GM10248 (cell line): ENCODE measurements at places on chromosomes 7 and 10.

GRCh38 chr7:12549106-12549505 is 21.4 kb upstream of the SCIN start:
- DNase-seq: no peak

GRCh38 chr7:81608748-81609382 is 161.0 kb downstream of the HGF start:
- DNase-seq: no peak

- DNase-seq: no peak
Measured at GRCh38 chr7:152735443-152736004, 24.0 kb upstream of the ACTR3B start.

DNA sequence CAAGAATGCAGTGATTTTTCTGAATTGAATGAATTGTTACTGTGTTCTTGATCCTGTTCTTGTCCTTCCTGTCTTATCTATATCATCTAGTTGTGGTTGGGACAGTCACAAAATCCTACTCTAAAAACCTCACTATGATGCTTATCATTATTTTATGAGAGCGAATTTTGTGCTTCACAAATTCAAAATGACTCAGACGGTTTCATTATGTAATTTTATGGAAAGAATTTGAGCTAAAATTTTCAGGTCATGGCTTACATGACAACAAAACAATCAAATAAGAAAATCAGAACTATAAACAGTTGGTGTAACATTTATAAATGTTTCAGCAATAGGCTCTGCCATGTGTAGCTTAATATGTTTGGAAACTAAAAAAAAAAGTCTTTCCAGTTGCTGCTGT is 6.9 kb downstream of the PRKAR2B start:
- DNase-seq: no peak

DNA sequence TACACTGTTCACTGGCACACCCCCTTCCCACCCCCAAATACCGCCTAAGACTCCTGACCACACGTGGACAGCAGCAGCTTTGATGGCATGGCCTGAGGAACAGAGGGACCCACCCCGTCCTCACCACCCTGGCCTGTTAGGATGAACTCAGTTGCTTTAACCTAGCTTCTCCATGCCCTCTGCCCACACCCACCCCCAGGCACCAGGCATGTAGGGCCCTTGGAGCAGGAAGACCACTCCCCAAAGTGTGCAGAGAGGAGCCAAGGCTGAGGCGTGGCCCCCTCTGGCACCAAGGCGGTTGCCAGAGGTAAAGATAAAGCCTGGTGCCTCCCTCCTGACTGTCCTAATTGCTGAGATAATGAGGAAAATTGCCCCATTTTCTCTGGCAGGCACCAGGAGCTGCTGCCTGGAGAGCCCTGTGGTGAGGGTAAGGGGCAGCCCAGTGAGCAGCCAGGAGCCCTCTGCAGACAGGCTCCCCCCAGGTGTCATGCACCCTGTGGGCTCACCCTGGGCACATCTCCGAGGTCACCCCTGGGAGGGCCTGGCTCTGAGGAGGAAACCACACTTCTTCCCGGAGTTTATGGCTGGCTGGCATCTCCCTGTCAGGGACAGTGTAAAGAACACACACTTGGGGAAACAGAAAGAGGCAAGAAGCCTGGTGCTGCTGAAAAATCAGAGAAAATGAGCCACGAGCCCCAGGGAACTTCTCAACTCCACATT is 47.7 kb downstream of the LRRC20 start:
- no peak for DNase-seq

DNA sequence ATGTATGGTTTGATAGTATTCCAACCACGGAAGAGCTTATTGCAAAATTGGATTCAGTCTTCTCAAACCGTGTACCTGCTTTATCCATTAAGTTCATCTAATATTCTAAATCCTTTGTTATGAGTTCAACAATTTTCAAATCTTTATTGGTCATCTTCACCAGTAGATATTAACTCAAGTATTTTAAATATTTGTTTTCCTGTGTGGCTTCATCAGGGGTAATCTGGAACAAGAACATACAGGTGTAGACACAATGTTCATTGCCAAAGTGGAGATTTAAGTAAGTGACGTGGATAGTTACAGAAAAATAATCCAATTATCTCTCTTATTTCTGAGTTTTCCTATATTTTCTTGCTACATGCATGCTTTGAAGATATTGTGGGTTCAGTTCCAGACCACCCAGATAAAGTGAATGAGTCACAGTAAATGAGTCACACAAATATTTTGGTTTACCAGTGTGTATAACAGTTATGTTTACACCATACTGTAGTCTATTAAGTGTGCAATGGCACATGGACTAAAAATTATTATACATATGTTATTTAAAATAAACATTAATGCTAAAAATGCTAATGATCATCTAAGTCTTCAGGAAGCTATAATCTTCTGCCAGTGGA is 429.0 kb upstream of the POT1 start:
- no peak for DNase-seq

DNA sequence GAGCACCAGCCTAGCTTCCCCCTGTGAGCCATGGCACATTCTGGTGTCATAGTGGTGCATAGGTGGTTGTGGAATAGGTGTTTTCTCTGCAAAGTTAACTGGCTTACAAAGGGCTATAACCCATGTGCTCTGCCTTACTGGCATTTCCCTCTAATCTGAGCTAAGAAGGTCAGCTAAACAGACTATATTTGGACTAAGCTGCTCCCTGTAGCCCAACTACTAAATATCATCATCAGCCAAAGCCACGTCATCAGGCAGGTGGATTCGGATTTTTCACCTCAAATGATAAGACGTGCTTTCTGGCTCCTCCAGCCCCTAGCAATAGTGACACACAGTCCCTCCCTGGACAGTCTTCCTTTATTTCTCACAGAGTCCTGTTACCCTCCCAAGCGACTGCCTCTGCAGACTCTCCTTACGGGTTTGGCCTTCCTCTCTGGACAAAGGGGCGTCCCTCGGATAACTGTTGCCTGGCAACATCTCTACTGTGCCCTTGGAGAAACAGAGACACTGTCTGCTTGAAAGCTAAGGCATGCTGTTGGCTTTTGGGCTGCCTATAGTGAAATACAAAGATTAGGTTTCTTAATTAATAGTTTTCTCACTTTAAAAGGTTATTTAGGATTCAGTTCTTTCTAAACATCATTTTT is 9.1 kb downstream of the SLC13A4 start:
- no peak for DNase-seq

DNA sequence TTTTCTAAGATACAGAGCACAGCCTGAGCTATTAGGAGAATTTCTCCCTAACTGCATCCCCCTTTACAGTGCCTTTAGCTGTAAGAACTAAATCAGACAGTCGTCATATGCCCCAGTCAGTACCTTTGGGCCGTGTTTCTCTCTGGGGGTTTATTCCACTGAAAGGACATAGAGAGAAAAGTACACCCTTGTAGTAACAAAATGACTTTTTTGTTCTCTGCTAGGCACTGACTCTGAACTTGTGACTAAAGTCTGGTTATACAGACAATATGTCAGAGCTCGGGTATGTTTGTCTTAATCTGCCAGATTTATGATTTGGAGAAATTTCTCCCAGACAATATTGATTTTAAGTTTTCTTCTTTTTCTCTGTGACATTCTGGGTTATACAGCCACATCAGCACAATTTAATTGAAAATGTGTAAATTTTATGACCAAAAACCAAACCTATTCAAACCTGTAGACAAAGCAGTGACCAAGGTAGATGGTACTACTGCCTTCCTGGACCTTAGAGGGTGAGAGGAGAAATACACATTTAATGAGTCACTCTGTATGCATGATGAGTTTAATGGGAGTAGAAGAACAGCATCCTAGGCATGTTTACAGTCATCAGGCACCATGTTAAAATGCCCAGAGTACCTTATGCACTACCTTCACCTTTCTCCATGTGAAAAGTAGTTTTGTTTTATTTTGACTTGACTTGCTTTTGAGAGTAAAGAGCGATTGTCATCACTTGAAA is 156.1 kb upstream of the PLXDC2 start:
- DNase-seq: no peak

- no peak for DNase-seq
Measured at GRCh38 chr7:21338728-21339164, 89.1 kb upstream of the SP4 start.

- no peak for DNase-seq
Measured at GRCh38 chr7:70113536-70113935, 515.3 kb downstream of the AUTS2 start.

GRCh38 chr10:30358206-30358605 is 9.1 kb upstream of the MTPAP start:
- no peak for DNase-seq

GRCh38 chr10:80204677-80205476 is 460 bp downstream of the ANXA11 start:
- DNase-seq: peak; percentile 58

DNA sequence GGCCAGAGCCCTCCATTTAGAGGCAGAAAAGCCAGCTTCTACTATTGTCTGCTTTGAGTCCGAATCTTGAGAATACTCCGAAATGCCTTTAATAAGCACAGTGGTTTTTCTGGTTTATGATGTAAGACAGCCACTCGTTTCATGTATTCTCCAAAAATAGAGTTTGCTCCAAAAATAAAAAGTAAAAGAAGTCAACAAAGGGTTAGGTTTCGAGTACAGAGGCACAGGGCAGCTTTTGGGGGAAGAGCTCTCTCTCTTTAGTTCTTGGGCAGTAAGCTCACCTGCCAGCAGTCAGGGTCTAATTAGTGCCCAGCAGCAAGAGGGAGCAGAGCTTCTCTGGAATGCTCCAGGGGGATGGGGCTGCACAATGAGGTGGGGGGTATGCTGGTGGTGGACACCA is 20.2 kb downstream of the CREB3L2 start:
- peak; percentile 56 for DNase-seq

- peak; percentile 47 for DNase-seq
Measured at GRCh38 chr7:100211342-100211780, 8.4 kb upstream of the PVRIG start.

- DNase-seq: no peak
Measured at GRCh38 chr7:35736725-35737124, 41.8 kb upstream of the HERPUD2 start.

- DNase-seq: no peak
Measured at GRCh38 chr7:155526225-155526624, 20.1 kb downstream of the CNPY1 start.

- no peak for DNase-seq
Measured at GRCh38 chr10:11682267-11682683, 59.9 kb upstream of the ECHDC3 start.

GRCh38 chr7:98133181-98133580 is 26.5 kb downstream of the LMTK2 start:
- DNase-seq: peak; percentile 45

- no peak for DNase-seq
Measured at GRCh38 chr10:17217631-17218232, 10.3 kb upstream of the VIM start.

DNA sequence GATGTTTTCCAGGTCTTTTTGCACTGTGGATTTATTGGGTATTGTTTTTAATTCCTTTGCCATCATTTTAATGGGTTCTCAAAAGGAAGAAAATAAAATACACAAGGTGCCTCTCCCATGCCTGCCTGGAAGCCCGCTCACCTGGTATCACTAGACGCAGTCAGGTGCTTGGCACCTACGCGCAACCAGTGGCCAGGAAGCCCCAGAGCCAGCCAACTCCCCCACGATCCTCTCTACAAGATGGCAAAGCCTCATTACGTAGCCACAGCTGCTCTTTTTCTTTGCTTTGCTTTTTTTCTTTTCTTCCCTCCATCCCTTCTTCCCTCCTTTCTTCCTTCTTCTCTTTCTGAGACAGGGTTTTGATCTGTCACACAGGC is 34.3 kb downstream of the BAIAP2L1 start:
- DNase-seq: no peak

DNA sequence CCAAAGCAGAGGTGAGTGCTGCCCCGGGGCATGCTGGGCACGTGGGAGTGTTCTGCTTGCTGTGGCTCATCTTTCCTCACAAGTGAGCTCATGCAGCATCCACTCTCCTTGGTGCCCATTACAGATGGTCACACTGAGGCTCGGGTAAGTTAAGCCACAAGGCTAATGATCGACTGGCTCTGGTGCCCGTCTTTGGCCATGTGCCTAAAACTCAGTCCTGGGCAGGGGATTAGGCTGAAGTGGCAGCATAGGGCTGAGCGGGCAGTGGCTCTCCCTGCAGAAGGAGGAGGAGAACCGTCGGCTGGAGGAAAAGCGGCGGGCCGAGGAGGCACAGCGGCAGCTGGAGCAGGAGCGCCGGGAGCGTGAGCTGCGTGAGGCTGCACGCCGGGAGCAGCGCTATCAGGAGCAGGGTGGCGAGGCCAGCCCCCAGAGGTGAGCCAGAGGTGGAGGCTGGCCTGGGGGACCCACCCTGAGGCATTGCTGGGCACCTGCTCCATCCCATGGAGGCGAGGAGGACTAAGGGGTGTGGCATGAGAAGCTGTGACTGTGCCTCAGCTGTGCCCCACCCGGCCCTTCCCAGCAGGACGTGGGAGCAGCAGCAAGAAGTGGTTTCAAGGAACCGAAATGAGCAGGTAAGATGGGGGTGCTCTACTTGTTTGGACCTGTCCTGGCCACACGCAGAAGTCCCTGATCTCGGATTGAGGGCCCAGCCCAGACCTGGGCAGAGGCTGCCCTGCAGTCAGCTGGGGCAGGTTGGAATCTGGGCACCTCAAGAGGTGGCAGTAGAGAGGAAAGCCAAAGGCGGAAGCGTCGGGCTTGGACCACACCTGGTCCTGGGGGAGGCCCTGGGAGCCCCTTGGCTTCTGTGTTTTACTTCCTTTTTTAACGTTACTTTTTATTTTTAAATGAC is 7.3 kb downstream of the PGAM2 start:
- peak; percentile 58 for DNase-seq

DNA sequence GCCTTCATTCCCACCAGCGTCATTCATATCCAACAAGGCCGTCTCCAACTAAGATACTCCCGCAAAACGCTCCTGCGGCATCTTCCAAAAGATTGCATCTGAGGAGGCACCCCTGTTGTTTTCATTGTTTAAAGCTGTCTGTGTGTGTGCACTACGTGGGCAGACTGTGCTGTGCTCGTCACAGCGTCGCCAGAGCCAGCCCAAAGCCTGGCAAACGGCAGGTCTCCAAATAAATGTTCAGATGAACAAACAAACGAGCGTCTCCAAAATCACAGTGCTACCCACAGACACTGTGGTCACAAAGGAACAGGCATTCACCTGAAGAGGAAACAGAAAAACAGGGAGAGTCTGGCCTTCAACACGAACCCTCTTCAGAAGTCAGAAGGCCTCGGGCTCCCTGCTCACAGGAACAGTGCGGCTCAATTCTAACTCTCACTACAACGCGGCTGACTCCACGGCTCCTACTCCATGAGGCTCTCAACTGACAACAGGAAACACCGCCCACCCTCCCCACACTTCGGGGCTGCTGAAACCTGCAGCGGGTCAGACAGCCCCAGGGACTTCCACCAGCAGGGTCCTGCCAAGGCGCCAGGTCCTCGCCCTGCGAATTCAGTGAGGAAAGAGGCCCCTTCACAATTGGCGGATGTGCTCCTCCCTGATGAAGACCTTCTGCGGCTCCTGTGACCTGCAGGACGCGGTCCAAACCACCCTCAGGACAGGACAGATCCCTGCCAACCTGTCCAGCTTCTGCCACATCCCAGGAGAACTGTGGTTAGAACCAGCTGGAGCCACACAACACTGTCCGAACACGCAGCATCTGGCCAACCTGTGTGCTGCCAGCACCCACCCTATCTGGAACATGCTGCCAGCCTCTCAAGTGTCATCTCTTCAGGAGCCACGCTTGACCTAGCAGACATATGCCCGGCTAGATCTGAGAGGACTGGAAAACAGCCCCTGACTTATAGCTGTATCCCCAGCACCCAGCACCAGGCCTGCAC is 36.1 kb downstream of the MAD1L1 start:
- DNase-seq: no peak
